NT2/D1 (cell line): ENCODE measurements at places on chromosomes 3 and 15.

DNA sequence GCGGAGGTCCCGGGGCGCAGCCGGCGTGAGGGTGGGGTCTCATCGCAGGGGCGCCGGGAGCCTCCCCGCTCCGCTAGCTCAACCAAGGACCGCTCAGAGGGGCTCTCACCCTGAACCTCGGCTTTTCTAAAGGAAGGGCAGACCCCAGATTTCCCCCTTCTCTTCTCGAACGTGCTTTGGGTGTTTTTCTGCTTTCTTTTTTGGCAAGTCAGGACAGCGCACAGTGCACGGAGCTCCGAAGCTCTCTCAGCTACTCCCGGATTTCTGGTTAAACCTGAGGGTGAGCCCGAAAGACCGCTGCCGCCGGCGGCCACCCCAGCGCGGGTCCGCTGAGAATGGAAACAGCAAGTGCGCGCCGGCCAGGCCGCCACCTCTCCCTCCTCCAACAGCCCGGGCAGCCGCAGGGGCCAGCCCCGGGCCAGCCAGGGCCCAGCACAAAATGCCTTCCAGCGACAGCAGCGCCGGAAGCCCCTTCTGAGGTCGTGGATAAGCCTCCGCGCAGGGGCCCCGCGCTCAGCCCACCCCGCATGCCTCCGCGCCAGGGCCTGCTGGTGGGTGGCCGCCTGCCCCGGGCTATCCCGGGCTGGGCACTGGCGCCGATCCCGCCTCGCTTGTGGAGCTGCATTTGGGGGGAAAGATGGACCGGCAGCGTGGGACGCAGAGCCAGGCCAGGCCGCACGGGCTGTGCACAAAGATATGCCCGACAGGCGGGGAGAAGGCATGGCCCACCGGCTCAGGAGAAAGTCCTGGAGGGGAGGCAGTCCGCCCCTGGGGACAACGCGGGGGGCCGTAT is 8.2 kb upstream of the OCA2 start:
- DNase-seq, result no peak

- DNase-seq, result no peak
Measured at GRCh38 chr3:113222451-113223086, 11.2 kb downstream of the BOC start.

DNA sequence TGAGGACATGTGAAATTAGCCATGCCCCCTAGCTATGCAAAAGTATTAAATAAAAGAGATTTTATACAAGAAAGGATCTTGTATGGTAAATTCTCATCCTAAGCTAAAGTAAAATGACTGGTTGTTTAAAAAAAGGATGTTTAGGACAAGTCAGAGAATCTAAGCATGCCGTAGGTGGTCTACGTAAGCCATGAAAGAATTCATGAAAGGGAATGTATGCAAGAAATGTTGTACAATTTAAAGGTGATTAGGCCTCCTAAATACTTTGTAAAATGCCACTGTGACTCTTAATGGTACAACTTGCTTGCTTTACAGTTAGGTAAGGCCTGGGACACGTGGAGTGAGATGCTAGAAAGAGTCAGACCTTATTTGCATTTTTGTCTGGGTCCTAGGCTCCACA is 209.0 kb downstream of the EFHB start:
- no peak for DNase-seq

- no peak for DNase-seq
Measured at GRCh38 chr3:42852441-42852840, 23.2 kb downstream of the CYP8B1 start.
